Activated naive CD4-positive, alpha-beta T cell (primary cell): ENCODE measurements at places on chromosomes 3 and 15.

DNA sequence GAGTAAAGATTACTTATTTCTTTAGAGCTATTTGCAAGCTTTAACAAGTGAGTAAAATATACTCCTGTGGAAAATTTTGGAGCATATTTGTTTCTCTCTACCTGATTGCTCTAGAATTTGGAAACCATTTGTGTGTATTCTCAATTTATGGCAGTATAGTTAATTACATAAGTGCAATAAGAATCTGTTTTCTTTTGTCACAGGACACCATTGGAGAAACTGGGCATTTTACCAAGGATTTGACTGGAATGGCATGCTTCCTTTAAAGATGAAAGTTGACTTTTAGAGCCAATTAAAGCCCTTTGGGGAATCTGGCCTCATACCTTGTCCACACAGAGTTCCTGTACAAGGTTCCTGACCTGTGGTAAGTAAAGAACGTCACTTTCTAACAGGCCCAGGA, 38.4 kb downstream of the PAQR5 start:
- no peak for DNase-seq

- DNase-seq, result no peak
Measured at GRCh38 chr3:66010739-66011655, 27.7 kb downstream of the MAGI1 start.

GRCh38 chr15:73134196-73134595, 81.9 kb downstream of the NEO1 start:
- DNase-seq, result no peak

DNA sequence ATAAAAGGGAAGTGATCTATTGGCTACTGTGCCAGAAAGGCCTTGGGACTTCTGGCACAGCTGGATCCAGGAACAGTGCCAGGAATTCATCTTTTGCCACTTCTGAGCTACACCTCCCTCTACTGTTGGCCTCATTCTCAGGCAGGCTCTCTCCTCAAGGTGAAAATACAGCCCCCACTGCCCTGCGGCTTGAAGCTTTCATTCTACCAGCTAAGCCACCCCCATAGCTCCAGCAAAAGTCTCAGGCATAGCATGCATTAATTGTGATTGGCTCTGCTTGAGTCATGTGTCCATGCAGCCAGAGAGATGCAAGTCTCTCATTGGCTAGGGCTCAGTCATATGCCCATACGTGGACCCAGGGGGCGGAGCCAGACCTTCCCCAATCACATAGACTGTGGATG, 142.4 kb downstream of the TPRA1 start:
- no peak for DNase-seq

DNA sequence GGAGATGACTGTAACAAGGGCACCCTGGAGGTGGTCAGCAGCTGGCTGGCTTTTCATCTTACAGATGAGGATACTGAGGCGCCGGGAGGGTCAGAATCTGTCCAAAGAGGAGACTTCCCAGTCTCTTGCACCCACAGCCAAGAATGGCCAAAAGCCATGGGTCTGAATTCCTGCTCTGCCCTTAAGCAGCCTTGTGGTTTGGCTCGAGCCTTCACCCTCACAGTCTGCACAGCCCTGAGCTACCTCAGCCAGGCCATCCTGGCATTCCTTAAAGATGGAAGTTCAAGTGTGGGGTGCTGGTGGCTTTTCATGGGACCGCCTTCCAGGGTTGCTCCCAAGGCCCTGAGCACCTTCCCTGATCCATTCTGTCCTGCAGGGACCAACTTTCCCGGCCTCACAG, 59.2 kb downstream of the CACNA2D2 start:
- no peak for DNase-seq

DNA sequence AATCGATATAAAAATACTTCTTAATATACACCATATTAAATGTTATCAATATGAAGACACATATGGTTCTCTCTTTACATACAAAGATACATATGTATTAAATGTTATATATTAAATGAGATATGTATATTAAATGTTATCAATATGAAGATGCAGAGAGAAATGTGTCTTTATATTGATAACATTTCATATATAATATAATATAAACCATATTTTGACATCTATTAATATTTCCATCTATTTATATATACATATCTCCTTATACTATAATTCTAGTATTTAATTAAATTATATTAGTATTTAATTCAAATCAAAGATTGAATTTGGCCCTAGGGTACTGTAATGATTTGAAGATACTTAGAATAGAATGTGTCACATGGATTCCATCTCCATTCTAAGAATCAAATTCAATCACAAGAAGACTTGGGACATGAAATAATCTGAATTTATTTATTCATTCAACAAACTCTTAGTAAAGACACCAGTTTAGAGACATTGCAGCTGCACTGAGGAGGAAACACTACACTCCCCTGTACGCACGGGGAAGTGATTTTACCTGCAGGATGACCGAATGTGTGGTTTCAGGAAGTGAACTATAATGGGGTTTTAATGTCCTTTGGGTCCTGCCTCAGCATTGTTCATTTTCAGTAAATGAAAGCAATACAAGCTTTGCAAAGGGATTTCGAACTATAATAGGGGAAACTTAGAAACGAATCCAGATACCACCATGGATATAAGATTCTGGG, 365.1 kb downstream of the MECOM start:
- DNase-seq, result no peak

DNA sequence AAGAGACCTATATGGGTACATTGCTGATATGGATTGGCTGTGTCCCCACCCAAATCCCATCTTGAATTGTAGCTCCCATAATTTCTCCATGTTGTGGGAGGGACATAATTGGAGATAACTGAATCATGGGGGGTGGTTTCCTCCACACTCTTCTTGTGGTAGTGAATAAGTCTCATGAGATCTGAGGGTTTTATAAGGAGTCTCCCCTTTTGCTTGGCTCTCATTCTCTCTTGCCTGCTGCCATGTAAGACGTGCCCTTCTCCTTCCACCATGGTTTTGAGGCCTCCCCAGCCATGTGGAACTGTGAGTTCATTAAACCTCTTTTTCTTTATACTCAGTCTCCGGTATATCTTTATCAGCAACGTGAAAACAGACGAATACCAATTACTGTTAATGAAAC, 5.0 kb upstream of the ARRDC4 start:
- no peak for DNase-seq

- no peak for DNase-seq
Measured at GRCh38 chr15:44956388-44956787, at the start of gene TERB2. TSS of gene TERB2 (plus strand) at chr15:44956687. CDS start at chr15:44956719, 32 bp downstream.

DNA sequence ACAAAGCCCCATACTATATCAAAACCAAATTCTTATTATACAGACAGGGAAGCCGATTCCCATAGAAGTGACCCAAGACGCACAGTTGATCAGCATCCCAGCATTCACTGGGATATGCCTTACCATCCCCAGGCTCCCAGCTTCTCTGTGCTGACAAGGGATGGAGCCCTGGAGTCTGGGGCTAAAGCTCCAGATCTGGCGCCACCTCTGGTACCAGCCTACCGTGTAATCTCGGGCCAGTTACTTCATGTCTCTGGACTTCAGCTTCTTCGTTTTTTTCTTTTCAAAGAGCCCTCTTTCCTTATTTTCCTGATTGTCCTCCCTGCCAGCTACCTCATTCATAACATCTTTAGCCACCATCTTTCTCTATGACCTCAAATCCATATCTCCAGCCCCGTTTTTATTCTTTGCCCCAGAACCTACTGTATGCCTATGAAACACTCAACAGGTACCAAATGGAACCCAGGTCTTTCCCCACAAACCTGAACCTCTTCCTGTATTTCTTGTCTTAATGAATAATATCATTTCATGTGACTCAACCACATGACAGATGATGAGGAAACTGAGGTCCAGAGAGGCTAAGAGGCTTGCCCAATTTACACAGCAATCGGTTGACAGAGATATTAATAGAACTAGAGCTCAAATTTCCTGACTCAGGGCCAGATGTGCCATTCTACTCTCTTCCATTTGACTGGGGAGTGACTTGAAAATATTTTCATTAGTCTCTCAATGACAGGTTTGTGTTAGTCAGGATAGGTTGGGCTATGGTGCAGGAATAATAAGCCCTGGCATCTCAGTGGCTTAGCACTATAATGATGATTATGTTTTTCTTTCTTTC, 85.4 kb upstream of the TLE3 start:
- DNase-seq, result no peak

GRCh38 chr3:194082743-194083636, 53.0 kb upstream of the HES1 start:
- no peak for DNase-seq

DNA sequence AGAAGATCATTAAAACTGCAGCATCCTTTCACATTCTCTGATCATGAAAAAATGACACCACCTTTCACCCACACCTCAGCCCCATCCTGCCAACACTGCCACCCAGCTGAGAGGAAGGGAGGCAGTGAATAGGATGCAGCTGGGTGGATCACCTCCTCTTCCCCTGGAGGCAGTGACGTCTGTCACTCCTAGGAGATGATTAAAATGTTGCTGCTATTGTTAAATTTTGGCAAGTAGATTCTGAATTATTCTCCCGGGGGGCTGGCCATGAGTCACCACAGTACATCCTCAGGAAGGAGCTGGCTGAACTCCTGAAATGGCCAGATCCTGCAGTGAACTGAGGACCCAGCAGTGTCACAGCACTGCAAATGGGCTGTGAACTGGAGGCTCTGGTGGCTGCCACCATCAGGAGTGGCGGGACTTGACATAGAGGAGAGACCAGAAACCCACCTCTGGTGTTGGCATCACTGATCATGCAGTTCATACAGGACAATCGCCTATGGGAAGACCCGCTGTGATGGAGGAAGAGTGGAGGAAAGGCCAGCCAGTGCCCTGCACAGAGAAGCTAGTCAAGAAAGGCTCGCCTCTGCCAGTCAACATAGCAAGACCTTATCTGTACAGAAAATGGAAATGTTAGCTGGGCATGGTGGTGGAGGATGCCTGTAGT, 199.1 kb downstream of the FAM43A start:
- no peak for DNase-seq

DNA sequence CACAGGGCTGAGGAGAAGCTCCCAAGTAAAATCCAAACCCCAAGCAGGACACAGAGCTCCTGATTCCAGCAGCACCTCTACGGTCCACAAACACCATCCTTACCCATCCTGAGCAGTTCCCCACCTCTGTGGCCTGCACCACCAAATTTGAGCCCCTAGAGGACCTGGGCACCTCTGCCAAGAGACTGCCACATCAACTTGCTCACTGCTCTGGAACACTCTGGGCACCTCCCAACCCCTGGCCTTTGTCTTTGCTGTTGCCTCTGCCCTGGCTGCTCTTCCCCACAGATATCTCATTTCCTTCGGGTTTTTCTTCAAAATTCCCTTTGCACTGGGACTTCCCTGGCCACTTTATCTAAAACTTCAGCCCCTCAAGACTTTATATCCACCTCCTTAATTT, 5.8 kb downstream of the RLBP1 start:
- DNase-seq, result no peak

DNA sequence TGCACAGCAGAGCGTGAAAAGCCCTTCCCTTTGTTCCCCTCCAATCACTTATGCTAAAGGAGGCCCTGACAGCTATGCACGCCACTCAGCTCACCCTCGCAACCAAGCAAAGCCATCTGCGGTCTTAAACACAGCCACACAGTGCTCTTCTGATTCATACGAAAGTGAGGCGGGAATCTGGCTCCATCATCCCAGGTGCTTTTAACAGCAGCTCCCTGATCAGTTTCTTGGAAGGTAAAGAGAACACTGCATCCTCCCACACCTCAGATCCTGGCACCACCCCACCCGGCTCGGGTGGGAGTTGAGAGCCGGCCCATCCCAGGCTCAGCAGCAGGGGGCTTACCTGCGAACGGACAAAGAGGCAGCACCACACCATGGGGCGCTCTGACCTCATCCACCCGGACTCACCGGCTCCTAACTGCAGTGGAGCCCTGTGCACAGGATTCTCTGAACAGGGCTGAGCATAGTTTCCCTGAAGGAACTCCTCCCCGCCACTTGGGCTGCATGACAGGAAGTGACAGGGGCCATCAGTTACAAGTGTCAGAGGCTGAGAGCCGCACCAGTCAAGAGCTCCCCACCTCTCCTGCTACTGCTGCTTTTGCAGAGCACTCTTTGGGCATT, 114.3 kb upstream of the ARHGEF3 start:
- DNase-seq, result peak; percentile 53

DNA sequence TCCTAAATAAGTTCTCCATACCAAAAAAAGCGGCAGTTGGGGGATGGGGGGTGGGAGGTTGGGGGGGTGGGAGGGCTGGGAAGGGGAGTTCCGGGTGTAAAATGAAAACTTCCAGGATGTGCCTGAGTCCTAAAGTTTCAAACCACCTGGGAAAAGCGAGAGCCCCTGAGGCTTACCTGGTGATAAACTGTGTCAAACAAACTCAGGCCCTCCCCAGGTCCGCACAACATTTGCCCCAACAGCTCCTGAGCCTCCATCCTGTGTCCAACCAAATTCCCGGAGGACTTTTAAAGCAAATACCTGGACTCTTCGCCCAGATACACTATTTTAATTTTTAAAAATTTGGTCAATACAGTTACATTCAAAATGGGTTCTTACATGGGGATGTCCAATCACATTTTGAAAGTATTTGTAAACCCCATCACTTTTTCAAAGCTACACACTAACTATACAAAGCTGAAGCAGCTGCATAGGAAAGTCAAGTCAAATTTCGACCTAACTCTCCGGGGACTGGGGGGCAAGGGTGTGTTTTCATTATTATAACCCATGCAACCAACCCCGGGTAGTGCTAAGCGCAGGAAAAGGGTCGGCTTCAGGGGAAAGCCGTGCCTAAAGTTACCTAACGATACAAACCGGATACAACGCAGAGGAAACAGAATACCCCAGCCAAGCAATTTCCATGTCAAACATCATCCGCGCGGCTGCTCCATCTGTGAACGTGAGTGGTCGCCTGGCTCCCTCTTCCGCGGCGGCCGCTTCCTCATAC, 685 bp upstream of the FOXB1 start:
- DNase-seq, result no peak

- DNase-seq, result no peak
Measured at GRCh38 chr3:64972793-64973192, 285.0 kb upstream of the ADAMTS9 start.

DNA sequence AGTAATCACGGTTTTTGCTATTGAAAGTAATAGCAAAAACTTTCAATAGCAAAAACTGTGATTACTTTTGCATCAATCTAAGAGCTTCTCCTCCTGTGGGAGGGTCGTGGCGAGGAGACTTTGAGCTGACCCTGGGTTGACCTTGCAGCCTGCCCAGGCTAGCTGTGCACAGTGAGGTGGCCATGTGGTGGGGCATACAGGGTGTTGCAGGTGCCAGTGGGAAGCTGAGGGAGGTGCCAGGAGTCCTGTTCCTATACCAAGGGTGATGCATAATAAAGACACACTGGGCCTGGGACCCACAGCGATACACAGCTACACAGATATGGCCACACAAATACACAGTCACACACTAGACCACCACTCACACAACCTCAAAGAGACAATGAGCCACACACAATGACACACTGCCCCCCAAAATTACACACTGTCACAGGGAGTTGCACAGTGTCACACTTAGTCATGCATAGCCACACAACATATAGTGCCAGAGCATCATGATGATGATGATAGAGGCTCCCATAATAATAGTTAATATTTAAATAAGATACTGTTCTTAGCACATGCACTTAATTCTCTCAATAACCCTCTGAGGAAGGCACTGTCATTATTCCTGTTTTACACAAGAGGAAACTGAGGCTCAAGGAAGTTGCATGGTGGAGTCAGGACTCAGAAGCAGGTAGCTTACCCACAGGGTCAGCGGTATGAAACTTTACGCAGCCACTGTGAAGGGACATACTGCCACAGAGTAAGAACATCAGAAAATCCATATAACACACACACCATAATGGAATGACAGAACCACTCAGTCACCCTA, 6.3 kb downstream of the PLCD1 start:
- no peak for DNase-seq
